ENCODE measurements at places on chromosomes 6 and 20.

GRCh38 chr20:51373713-51374455 lies 168.6 kb downstream of the NFATC2 start:
- no peak for DNase-seq

DNA sequence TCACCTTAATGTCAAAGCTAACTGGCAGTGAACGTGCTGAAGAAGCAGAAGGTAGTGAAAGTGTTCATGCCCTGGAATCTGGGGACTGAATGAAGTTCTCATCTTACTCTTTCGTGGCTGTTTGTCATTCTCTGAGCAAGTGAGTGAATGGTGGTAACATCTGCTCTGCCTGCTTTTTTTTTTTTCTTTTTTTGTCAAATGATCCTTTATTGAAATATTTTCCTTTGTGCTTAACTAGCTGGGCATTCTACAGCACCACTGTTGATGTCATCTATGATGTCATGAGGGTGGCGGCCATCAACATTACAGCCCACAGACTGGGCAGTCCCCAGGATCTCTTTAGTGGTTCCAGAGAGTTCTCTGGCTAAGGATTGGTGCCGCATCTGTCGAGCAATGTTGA lies 65.2 kb downstream of the RIN2 start:
- no peak for DNase-seq

GRCh38 chr6:4496284-4496683 lies 279.9 kb upstream of the CDYL start:
- no peak for DNase-seq

DNA sequence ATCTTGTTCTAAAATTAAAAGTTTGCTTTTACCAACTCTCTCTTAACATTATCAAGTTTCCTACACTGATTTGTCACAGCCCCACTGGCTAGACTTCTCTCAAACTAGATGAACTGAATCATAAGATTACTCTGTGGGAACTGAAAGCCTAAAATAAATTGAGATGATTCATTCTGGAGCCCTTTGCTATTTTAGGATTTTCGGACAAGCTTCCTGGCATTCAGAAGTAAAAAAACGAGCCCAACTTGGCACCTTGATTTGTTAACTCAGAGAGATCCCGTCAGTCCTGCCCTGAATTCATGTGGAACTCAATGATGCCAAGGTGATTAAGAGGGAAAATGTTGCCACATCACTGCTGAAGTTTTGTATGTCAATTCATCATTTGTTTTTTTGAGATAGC lies 122.0 kb upstream of the NRSN1 start:
- DNase-seq, result no peak

DNA sequence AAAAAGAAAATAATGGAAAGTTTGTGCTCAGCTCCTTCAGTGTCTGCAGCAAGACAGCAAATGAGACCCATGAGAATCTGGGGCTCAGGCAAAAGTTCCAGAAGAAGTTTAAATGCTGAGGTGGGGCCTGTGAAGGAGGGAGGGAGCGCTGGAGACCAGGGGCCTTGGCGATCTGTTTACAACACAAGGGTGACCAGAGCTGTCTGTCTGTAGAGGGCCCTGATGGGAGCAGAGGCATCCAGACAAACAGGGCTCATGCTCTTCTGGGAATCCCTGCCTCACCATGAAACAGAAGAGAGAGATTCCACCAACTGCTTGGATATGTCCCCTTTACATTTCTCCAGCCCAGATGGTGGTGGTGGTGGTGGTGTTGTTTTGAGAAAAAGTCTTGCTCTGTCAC lies 79.3 kb upstream of the SHLD1 start:
- no peak for DNase-seq

GRCh38 chr6:13526727-13527670 lies 39.6 kb upstream of the GFOD1 start:
- no peak for DNase-seq

DNA sequence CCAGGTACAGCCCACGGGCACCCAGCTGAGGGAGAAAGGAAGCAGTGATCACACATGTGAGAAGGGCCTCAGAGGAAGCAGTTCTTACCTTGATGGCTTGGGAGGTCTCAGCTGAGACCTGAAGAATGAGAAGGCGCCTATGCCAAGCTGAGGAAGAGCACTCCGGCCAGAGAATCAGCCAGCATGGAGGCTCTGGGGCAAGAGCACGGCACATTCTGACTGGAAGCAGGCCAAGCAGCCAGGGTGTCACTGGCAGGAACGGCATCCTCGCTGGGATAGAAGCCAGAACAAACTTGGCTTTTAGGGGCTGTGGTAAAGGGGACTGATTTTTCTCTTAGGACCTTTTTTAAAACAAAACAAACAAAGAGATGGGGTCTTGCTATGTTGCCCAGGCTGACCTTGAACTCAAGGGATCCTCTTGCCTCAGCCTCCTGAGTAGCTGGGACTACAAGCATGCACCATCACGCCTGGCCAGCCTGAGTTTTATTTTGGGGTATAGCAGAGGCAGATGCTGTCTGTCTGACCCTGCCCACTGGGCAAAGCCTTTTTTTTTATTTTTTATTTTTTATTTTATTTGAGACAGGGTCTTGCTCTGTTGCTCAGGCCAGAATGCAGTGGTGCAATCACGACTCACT lies 17.6 kb downstream of the GHRH start:
- DNase-seq, result no peak

- no peak for DNase-seq
Measured at GRCh38 chr6:1551249-1551648, 58.5 kb upstream of the FOXC1 start.

DNA sequence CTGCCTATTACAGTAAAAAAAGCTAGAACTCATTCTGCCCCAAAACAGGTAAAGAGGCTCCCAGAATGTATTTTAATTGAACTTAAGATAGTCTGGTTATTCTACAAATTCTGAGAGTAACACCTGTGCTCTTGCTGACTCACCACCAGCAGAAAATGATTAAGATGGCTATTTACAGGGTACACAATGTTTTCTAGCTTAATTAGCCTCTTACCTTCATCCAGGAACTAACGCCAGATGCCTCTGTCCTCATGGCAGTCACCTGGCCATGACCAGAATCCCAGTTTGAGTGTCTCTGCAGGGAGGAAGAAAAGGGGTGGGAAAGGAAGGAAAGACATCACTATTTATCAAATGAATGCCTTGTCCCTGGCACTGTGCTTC lies 31.3 kb upstream of the PPP1R3G start:
- no peak for DNase-seq

DNA sequence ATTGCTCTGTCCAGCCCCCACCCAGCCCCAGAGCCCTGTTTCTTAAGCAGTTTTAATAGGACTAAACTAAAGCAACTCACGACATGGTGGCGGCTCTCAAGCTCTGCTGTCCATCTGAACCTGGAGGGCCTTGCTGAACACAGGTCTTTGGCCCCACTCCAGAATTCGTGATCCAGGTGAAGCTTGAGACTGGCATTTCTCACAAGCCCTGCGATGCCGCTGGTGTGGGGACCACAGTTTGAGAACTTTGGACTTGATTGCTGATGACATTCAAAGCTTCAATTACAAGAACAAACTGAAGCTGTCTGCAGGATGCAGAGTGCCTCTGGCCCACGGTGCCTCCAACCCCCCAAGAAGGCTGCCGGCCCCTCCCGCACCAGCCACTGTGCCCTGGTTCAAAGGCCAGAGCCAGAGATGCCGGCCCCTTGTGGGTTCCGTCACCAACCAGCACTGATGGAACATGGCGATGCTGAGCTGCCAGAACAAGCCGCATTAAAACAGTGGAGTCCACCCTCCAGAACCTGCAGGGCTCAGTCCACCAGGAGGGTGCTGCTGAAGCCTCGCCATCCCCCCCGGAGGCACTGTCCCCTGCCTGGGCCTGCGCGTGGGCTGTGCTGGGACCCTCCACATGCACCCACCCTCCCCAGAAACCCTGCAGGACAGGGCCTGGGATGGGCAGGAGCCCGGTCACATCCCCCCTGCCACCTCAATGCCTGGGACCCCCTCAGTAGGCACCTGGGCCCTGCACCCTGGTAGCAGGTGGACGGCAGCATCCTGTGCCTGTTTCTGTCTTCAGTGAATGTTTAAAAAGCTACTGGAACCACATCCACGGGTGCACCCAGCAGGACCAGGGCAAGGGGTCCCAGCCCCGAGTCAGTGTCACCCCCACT lies 101.1 kb downstream of the PSMB1 start:
- no peak for DNase-seq

DNA sequence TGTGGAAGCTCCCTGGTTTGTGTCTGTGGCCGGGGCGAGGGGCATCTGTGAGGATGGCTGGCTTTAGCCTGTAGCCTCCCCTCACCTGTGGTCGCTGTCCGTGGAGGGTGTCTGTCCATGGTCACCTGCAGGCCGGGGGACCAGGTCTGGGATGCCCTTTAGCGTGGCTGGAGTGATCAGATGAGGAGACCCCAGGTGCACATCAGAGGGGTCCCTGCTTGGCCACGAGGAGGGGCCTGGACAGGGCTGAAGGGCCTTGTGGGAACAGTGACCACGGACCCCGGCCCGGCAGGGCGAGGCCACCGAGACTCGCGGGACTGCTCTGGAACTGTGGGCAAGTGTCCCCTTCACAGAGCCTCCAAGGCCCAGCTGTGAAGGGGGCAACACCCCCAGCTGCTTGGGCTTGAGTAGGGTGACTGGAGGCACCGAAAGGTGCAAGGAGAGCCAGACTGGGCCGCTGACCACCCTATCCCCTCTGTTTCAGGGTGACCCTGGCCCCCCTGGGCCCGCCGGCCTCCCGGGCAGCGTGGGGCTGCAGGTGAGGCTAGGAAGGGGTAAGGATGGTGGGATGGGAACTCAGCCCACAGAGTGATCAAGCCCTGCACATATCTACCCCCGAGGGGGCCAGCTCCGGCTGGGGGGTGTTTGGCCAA lies 8.6 kb downstream of the COL9A3 start:
- DNase-seq, result no peak

DNA sequence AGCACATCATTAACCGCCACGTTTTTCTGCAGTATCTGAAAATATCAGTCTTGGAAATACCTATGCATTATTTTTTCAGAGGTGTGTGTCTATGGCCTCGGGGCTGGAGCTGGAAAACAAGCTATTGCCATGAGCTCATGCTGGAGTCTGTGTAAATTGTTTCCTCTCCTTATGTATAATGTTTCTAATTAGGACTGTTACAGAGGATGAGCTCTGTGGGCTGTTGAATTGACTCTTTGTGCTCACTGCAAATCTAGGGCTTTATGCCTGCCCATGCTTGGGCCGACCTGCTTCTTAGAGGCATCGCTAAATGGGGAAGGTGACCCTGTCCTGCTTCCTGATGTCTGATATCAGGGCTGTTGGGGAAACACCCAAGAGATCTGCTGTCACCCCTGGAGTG lies 80.8 kb upstream of the SLC22A16 start:
- no peak for DNase-seq

GRCh38 chr20:51440589-51440988 lies 101.9 kb downstream of the NFATC2 start:
- DNase-seq, result no peak

GRCh38 chr20:18166241-18166881 lies 28.7 kb downstream of the KAT14 start:
- no peak for DNase-seq

DNA sequence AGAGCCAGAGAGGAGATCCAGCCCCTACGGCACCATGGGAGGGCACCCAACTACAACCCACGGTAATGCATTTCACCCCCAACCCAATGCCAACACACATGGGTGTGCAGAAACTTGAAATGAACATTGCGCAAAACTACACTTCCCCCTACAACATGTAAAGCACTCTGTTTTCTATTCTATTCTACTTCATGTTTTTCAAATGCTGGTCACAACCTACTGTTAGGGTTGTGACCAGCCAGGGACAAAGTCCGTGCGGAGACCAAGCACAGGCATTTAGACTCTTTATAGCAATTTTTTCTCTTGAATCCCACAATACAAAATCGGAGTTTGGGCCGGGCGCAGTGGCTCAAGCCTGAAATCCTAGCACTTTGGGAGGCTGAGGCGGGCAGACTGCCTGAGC lies 90.6 kb downstream of the MRPL14 start:
- no peak for DNase-seq

DNA sequence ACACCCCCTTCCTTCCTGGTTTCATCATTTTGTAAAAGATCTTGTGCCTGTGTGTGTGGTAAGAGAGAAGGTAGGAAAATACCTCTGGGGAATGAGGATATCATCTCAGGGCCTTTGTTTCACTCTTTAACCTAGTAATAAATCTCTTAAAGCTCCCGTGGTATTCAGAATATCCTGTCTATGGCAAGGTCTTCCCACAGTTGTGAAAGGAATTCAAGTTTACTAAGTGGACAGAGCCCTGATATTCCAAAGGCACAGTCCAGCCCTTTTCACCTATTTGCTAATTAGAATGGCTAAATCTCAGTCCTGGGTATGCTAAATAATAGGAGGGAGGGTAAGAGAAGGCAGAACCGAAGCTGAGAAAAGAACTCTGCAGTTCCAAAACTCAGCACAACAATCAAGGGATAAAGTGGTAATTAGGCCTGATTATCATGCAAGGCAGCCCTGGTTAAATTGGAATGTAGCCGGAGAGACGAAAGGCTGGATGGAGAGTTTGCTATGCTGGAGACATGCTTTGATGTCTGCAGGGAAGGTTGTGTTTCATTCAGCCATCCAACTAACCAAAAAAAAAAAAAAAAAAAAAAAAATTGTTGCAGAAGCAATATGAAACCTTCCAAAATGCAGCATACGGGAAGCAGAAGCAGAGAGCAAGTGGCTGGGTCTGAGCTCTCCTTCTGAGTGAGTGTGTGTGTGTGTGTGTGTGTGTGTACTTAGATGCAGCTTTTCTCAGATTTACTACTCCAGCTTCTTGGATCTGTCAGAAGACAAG lies 28.5 kb upstream of the PIM1 start:
- no peak for DNase-seq

- no peak for DNase-seq
Measured at GRCh38 chr6:129481706-129482105, 228.3 kb downstream of the ARHGAP18 start.

GRCh38 chr6:111276736-111277135 lies 189.4 kb downstream of the SLC16A10 start:
- DNase-seq, result no peak

DNA sequence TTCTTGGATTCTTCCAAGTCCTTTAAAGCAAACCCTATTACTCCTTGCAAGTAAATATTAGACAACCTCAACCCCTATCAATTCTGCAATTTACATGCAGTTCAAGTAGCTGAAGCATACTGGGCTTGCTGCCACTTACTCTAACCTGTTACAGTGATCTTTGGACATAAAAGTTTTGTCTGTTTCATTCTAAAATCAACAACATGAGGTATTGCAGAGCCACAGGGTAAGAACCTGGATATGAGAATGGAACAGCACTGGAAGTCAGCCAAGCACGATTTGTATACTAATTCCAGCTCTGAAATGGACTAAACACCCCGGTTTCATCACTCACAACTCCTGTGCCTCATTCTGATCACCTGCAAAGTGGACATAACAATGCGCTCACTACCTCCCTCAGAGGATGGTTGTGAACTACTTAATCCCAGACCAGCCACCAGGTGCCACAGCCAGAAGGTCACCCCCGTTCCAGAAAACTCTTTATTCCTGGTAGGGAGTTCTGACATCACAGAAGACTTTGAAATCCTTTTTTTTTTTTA lies 270.0 kb downstream of the ADGB start:
- DNase-seq, result no peak

Measured in left renal pelvis (tissue), 4 donors.